Left colon (tissue), 2 donors: ENCODE measurements at places on chromosomes 1 and 21.

GRCh38 chr1:19398309-19398760, 86.2 kb downstream of the SLC66A1 start:
- no peak for DNase-seq

DNA sequence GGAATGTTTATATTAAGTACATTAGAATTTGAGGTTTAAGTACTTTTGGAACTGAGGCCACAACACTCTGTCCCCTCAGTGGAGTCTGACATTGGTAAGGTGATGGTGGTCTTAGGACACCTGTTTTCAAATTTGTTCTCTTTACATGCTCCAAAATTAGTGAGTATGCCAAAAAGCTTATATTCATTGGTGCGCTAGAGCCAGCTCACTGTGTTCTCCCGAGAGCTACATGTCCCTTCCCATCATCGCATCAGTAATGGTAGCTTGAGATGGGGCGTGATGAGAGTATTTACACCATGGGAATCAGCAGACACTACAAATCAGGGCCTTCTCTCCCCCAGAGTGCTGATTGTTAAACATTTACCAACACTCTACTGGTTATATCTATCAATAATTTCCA, 19.5 kb downstream of the ETS2 start:
- DNase-seq: no peak

- DNase-seq: no peak
Measured at GRCh38 chr1:56866656-56867055, 12.1 kb downstream of the C8A start.

DNA sequence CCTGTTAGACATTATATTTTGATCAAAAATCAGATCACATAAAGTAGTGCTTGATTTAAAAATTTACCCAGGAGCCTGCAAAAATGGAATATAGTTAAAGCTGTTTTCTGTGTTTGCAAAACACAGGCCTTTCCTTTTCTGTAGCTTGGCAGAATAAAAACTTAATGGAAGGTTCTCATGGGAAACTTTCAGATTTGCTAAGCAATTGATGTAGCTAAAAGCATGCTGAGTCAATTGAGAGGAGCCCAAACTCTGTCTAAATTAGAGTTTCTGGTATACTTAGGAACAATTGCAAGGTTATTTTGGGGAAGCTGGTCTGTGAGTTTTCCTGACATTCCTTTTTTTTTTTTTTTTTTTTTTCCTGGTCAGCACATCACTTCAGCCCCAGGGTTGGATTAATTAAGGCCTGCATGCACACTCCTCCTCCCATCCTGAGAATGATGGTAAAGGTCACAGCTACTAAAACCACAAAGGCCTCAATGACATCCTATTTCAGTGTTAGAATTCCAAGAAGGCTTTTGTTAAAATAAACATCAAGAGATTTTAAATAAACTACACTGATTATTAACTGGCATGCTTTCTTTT, 608.7 kb downstream of the PLPP3 start:
- DNase-seq: no peak
